Frontal cortex (tissue), 4 donors: ENCODE measurements at places on chromosomes 13 and 19. TPM values are rescaled to one million over a fixed set of nuclear protein-coding genes. Genes with fewer than 3 reads are reported as not detected.

Gene PEX11G
- total RNA-seq = 1.2 TPM

Gene HSPB6
- under 0.01 TPM for total RNA-seq

Gene RFPL4AL1
- total RNA-seq = not detected

Gene MADCAM1
- 1.2 TPM for total RNA-seq

Gene TMEM238
- total RNA-seq = 0.41 TPM

Gene FZR1
- total RNA-seq = 31.0 TPM
